NCI-H2227 treated with DMSO at 0.1 percent for 48 hours (cell line): ENCODE measurements at places on chromosomes 6 and 20.

DNA sequence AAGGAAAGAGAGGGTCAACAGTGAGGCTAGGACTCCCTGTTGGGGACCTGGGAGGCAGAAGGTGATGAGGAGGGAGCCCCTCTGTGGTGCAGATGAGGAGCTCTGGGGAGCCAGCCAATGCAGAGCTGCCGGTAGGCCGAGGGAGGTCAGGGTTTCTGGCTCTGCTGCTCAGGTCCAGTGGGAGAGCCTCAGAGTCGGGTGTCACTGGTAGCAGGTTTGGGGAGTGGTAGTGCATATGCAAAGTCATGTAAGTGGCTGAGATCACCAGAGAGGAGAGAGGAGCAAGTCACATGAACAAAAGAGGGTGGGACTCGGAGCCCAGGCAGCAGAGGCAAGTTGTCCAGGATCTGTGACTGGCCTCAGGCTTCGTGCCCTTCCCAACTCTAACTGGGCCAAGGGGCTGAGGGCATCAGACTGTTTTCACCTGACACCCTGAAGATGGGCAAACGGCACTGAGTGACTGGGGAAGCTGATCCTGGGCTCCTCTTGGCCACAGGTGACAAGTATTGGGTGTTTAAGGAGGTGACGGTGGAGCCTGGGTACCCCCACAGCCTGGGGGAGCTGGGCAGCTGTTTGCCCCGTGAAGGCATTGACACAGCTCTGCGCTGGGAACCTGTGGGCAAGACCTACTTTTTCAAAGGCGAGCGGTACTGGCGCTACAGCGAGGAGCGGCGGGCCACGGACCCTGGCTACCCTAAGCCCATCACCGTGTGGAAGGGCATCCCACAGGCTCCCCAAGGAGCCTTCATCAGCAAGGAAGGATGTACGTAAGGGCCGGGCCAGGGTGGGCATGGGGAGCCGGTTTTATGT is 6.6 kb downstream of the MMP24OS start:
- DNase-seq, result no peak

DNA sequence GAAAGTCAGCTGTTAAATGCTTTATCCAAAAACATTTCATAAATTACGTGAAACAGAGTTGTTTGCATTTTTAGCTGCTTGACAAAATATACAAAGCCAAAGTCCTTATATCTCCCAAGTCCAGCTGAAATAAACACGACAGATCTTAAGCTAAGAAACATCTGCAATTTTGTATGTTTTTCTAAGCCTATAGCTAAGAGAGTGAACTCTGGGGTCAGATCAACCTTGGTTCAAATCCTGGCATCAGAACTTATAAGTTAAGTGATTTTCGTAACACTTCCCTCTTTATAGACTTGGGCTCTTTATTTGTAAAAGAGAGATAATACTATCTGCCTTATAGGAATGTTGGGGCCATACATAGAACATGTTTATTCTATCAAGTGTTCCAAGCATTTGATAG is 176.7 kb downstream of the PTPRK start:
- no peak for DNase-seq

DNA sequence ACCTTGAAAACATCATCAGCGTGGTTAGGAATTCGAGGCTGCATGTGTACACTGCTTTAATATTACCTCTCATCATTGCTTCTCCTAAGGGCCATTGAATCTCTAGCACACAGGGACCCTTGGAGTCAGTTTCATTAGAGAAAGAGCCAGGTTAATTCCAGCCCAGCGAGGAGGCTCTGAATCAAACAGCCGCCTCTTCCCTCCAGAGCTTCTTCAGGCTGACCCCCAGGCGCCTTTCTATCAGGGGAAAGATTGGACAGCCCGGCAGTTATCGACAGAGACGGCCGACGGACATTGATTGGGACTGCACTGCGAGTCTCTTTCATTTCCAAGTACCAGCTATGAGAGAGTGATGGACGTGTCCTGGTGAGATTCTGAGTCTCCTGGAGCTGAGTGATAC is 159.2 kb downstream of the ANKRD60 start:
- DNase-seq, result no peak

- no peak for DNase-seq
Measured at GRCh38 chr6:17630511-17631073, 30.5 kb downstream of the FAM8A1 start.

- DNase-seq, result no peak
Measured at GRCh38 chr6:49202924-49203536, 260.0 kb downstream of the MMUT start.

DNA sequence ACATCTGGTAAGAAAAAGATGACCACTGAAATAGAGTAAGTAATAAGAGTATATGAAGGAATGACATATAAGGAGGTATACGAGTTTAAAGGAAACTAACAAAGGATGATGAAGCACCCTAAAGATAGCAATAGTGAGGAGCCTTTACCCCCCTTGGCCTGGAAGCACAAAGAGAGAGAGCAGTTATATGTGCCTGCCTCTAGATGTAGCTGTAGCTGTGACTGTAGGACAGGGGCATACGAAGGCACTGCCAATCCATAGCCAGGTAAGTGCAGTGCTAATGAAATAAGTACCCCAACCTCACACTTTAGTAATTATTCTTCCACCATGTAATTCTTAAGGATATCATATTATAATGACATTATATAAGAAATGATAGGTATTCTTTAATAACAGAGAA is 90.1 kb upstream of the FKBP1C start:
- no peak for DNase-seq

DNA sequence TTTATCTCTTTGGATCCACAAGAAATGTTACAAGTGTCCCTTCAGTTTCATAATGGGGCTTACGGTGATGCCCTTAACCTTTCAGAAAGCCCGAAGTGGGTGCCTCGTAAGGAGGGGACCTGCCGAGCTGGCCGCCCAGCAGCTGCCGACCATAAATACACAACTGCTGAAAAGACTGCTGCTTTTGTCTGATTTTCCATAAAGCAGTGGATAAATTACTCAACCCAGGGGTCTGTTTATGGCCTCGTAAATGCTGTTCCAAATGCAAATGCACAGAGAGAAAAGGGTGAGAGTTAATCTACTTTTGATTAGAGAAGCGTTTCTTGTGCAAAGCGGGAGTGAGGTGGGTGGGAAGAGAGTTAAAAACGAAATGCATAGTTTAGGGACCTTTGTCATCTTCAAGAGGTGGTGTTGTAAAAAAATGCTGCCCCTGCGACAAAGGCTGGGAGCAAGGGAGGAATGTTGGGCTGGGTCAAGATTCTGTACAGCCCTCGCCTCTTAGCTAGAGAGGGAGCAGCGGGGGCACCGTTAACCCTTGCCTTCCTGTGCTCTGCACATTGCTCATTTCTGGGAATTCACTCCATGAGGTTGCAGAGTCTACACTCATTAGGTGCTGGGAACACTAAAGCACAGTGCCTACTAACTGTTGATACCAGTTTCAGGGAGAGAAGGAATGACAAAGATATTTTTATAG is 112.0 kb upstream of the MTHFD1L start:
- peak; percentile 13 for DNase-seq

DNA sequence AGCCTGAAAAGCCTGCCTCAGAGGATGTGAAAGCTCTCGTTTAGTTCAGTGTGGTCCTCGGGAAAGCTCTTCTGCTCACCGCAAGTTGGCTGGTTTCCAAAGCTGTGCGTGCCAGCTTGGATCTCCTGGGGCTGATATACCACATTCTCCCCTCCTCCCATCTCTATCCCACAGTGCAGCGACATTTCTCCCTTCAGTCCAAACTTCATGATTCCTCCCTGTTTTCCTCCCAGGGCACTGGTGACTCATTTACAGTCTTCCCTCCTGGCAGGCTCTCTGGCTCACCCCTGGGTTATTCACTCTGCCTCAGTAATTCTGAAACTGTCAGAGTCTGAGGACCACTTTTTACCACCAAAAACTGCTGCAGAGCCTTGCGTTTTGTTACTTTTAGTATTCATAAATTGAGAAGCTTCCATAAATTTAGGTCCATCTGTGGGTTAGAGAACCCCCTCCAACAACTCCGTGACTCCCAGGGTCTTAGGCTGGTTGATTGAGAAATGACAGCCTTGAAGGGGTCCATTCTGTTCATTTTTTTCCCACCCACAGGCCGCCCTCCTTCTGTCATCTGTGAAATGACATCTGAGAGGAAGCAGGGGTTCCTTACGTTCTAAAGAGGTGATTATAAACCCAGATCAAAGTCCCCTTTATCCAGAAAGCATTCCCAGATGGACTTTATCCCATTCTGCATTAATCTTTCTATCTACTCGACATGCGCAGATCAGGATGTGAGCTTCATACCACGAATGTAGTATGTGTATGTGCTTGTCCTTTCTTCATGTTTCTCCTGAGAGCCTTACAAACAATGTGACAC is 6.1 kb downstream of the TRIM10 start:
- no peak for DNase-seq

- DNase-seq, result no peak
Measured at GRCh38 chr6:155832596-155832995, 377.0 kb upstream of the NOX3 start.

DNA sequence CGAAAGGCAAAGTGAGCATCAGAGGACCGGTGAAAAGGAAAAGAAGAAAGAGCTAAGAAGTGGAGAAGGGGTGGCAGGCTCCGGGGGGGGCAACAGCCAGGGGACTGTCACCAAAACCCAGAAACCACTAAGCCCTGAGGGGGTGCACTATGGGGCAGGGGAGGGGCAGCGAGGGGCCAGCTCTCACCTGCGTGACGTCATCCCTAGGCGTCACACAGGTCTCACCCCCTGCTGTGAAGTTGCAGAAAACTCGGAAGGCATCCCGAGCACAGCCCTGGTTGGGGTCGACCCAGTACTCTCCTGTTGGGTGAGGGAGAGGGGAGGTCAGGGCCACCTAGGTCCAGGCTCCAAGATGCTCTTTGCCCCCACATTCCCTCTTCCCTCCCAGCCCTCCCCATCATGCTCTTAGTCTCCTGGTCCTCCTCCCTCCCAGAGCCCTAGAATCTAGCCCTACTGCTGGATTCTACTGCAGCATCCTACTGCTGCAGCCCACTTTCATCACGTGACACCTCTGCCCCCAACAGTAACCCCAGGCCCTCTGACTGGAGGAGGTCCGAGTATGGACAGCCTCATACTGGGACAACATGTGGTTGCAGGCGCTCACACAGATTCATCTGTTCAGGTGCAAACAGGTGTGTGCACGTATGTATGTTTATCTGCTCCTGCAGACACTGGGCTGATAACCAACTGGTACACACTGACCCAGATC is 27.4 kb downstream of the COL11A2 start:
- DNase-seq, result no peak

DNA sequence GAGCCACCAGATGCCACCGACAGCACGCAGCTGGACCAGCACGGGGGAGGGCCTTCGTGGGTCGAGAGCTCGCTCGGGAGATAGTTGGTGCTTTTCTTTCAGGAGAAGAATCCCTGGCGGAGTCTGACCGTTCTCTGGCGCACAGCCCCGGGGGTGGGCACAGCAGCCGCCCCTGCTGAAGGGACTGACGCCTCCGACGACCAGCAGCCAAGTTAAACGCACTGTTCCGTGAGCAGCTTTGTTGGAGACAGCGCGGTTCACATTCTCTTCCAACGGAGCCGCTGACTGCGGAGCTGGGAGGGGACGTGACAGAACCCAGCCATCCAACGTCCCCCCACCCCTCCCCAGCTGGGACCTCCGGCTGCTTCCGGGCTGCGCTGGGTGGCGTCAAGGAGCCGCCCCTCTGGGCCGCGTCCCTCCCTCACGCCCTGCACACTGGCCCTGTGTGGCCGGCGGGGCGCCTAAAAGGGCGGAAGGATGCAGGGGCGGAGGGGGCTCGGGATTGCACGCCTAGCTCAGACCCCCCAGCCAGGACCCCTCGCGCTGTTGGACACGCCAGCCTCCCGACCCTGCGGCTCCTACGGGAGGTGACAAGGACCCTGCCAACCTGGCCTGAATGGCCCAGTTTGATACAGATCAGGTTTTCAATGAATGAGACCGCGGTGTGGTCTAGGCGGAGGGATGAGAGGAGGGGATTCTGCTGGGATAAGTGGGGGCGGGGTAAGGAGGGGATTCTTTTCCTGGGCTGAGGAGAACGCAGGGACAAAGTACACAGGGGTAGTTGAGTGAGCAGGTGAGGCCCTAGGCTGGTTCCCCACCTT is 36.4 kb upstream of the KHDC1 start:
- DNase-seq, result no peak

- no peak for DNase-seq
Measured at GRCh38 chr6:142300758-142301650, 803 bp upstream of the ADGRG6 start.

- DNase-seq, result no peak
Measured at GRCh38 chr6:154792761-154793160, 59.5 kb downstream of the SCAF8 start.

GRCh38 chr20:23125159-23125558 is 39.0 kb upstream of the CD93 start:
- DNase-seq, result no peak

DNA sequence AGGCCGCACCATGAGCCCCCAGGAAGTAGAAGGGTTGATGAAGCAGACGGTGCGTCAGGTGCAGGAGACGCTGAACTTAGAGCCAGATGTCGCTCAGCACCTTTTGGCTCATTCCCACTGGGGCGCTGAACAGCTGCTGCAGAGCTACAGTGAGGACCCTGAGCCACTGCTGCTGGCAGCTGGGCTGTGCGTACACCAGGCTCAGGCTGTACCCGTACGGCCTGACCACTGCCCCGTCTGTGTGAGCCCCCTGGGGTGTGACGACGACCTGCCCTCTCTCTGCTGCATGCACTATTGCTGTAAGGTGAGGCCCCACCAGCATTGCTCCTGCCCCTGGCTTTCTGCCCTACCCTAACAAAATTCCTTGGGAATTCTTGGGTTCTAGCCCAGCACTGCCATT is 13.1 kb downstream of the DNPH1 start:
- DNase-seq, result no peak

- DNase-seq, result no peak
Measured at GRCh38 chr6:100891079-100891478, 9.9 kb upstream of the ASCC3 start.
